IMR-90 (cell line): ENCODE measurements at places on chromosomes 6 and 20.
A peak's percentile ranks its signal among the peaks of the same experiment; 100 is the strongest.

GRCh38 chr6:30557683-30557981, 537 bp downstream of the PRR3 start:
- DNase-seq, result no peak

DNA sequence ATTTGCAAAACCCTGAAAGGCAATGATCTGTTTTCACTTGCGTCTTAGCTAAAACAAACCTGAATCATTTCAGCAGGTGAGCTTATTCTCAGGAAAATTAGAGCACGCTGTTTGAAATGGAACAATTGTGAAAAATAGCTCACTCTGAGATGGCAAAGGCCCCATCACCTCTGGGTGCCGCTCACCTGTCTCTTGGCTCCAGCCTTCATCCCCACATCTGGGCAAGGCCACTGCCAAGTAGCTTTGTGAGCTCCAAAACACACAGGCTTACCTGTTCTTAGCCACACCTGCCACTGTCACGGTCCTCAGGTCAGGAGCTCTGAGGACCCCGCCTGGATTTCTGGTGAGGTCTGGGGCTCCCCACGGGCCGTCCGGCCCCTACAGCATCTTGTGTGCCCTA, 66.7 kb downstream of the SMOC2 start:
- DNase-seq, result no peak

DNA sequence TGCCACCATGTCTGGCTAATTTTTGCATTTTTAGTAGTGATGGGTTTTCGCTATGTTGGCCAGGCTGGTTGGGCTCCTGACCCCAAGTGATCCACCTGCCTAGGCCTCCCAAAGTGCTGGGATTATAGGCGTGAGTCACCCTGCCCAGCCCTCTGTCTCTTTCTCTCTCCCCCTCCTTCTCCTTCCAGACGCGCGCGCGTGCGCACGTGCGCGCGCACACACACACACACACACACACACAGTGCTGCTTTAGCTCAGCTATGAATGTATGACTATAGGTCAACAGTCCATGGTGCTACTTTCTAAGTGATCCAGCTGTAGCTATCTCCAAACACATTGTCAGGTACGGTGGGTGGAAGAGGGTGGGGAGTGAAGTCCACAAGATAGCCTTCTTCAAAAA, 449.5 kb downstream of the PHF3 start:
- DNase-seq, result no peak

DNA sequence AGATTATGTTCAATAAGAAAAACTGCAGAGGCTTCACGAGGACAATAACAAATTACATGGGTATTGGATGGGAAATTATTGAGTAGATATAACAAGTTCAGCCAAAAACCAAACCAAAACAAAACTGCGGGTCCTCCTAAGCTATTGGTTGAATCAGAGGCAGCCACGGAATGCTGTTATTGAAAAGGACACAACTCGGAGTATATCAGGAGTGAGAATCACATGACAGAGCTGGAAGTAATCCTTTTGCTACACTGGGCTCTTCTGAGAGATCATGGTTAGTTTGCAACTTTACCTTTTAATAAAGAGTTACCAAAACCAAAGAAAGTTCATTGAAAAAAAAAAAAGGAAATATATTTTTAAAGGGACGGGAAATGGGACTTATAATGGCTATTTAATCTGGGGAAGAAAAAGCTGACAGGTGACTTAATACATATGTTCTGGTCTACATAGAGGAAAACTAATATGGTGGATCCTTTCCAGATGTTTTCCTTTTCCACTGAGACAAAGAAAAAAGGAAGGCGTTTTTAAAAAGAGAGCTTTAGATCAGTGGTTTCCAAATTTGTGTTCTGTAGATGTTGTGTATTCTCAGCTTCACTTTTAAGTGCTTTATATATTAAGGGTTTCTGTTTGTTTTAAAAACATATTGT, 6.9 kb upstream of the CITED2 start:
- peak; percentile 50 for DNase-seq

GRCh38 chr6:27678469-27678868, 205.6 kb upstream of the ZNF184 start:
- no peak for DNase-seq

GRCh38 chr6:155041741-155042279, 46.7 kb downstream of the TIAM2 start:
- DNase-seq, result no peak

GRCh38 chr20:23153696-23154341, 67.7 kb upstream of the CD93 start:
- DNase-seq, result no peak

DNA sequence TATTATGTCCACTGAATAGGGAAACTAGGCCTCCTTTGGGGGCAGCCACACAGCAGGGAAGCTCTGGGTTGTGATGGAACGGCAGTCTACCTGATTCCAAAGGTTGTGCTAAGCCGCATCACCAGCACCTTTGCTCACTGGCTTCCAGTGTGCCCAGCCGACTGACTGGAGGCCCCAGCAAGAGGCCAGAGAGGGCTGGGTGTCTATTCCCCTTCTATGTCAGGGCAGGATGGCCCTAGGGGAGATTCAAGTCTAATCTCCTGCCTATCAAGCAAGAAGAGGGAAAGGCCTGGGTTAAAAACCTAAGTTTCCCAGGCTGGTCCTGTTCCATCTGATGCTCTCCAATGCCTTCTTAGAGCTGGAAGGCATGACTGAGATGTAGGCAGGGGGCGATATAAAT, 53.6 kb downstream of the JPH2 start:
- DNase-seq, result no peak

DNA sequence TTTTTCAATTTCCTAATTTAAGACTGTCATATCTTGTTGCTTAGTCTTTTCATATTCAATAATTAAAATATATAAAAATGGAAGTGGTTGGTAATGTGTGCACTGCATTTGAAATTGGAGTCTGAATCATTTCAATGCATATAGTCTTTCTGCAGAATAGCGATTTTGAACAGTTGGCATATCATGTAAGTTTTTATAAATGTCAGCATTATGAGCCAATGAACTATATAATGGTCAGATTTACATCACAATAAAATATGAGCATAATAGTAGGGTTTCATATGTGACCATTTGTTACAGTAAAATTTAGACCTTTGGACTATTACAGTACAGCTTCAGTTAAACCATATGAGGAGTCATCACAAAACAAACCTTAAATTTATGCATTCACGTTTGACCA, 4.3 kb downstream of the RAB32 start:
- DNase-seq, result no peak
